ENCODE measurements at places on chromosomes 1 and 21.

GRCh38 chr1:237932816-237933215, 42.1 kb upstream of the ZP4 start:
- no peak for DNase-seq

DNA sequence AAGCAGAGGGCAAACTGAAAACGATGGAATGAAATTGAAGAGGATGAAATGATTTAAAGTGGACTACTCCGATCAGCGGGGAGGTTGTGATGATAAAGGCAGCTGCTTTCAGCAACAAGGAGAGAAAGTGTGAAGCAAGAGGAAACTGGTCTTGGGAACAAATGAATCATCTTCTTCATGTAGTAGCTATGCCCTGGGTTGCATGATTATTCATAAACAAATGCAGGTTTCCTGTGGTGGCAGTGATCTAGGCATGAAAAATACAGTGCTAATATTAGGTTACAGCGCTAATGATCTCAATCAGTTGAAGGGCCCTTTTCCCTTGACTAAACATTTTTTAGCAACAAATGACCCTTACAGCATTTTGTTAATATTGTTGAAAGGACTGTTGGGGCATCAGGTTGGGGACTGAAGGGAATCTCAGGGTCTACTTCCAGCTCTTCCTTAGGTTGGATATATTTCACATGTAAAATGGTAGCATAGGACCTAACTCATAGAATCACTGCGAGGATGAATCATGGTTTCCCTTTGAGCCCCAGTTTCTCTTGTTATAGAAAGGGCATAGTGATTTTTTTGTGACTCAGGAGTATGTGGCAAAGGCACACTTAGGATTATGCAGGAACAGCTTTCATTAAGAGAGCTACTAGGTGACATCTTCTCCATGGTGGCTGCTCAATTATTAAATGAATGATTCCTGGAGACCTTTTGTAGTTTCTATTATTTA, 1.9 kb upstream of the ZFYVE9 start:
- DNase-seq: peak; percentile 94

DNA sequence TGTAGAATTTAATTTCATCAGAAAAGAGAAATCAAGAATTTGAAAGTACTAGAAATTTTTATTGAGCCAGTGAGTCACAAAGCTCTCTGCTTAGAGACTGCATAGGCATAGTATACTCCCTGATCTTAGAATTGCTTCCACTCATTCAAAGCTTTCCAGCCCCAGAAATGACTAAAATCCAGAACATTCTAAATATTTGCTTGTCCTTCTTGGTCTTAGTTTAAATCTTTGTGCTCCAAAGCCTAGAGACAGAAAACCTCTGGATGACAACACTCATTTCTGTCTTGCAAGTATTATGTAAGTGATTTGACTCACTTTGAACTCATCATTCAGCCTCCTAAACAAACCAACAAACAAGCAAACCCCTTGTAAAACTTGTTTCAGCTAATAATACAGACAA, 74.2 kb downstream of the PTPRC start:
- DNase-seq: peak; percentile 20

GRCh38 chr1:109877317-109877771, 33.3 kb upstream of the CSF1 start:
- peak; percentile 94 for DNase-seq

- DNase-seq: peak; percentile 32
Measured at GRCh38 chr1:107529511-107530149, 388.8 kb downstream of the NTNG1 start.

GRCh38 chr1:153310526-153310925, 2.2 kb downstream of the PGLYRP3 start:
- DNase-seq: no peak

DNA sequence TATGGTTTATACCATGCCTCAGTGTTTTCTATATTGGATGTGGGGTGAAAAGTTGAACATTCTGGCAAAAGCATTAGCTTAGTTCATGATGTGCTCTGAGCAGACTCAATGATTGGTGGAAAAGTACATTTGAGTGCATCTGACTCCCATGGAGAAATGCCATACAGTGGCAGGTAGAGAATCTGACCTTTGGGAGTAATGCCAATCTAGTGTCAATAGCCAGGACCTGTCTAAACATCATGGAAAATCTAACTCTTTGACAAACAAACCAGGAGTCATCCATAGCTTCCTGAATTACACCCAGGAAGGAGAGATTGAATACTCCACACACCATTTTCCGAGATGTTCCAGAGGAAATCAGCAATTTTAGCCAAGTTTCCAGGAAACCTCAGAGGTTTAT, 51.0 kb downstream of the XCL1 start:
- no peak for DNase-seq

- DNase-seq: no peak
Measured at GRCh38 chr1:184051138-184051484, 419 bp upstream of the TSEN15 start.

DNA sequence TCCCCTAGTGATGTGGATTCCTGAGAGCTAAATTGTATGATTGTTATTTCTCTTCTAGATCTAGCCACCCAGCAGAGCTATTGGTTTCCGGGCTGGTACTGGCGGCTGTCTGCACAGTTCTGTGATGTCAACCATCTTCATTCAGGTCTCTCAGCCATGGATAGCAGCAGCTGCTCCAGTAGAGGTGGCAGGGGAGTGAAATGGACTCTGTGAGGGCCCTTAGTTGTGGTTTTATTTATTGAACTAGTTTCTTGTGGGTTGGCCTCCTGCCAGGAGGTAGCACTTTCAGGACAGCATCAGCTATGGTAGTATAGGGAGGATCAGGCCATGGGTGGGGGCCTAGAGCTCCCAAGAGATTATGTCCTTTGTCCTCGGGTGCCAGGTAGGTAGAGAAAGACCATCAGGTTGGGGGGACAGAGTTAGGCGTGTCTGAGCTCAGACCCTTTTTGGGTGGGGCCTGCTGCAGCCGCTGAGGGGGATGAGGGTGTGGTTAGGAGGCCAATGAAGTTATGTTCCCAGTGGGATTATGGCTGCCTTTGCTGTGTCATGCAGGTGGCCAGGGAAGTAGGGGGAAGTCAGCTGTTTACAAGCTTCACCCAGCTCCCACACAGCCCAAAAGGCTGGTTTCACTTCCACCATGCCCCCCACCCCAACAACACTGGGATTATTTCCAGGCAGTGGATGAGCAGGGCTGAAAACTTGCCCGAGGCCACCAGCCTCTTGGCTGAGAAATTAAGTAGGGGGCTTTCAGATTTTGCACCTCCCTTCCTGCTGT, 55.1 kb upstream of the RGS4 start:
- no peak for DNase-seq

DNA sequence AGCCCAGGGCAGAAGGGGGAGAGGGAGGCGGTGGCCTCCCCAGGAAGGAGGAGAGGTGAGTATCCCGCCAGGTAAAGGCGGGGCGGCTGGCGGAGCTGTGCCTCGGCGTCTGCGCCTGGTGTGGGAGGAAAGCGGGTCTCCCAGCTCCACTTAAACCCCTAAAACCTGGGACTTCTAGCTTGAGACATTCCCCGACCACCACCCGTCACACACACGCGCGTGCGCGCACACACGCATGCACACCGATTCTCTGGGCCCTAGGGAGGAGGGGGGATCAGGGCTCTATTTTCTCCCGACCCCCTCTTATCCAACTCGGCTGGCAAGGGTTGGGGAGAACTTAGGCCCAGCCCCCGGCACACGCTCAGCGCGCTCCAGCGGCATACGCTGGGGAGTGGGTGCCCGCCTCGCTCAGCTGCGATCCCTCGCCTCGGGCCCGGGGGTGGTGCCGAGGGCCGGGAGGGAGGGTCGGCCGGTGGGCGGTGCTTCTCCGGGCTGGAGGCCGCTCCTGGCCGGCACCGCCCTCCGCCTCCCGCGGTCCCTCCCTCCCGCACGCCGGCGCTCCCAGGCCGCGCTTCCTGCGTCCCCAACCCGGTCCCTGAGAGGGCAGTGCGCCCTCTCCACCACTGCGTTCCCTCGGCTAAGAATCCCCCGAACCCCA, at the start of gene TMEM51:
TSS of gene TMEM51 (plus strand) at position 564 of the 658 bp plus-strand sequence. CDS start 61,341 bp downstream, outside the sequence.
- peak; percentile 77 for DNase-seq

DNA sequence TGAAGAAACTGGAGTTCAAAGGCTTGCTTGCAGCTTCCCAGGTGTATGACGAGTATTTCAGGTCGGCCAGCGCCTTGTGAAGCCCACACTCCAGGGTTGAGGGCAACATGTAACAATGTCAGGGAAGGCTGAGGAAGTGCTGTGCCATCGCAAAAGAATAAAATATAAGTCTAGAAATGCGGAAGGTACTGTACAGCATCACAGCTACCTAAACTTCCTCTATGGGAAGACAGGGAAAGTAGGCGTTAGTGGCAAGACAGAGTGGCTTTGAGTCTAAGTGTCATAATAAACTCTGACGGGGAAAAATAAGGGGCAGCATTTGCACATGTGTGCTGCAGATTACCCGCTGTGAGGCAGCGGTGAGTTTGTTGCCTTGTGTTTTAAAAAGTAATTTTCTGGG, 28.9 kb downstream of the DOP1B start:
- no peak for DNase-seq

DNA sequence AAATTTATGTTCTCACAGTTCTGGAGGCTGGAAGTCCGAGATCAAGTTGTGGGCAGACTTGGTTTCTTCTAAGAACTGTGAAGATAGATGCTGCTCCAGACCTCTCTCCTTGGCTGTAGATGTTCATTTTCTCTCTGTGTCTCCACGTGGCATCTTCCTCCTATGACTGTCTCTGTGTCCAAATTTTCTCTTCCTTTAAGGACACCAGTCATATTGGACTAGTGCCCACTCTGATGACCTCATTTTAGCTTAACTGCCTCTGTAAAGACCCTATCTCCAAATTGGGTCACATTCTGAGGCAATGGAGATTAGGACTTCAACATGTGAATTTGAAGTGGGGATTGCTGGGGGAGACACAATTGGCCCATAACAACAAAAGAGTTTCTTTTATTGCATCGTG, 125.3 kb upstream of the ETS2 start:
- no peak for DNase-seq

DNA sequence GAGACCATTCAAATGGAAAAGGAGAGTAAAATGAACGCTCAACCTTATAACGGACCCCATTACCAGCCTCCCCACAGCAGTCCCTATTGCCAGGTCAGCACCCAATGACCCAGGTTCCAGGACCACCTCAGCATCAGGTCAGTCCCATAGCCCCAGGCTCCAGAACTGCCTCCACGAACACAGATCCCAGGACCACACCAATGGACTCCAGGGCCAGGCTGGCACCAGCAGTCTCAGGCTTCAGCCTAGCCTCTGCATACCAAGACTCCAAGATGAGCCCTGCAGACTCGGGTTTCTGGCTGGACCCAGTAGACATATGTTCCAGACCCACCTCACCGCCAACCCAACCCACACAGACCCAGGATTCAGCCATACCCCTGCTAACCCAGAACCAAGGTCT, 625.0 kb upstream of the RGS18 start:
- DNase-seq: no peak
